ENCODE measurements at places on chromosomes 1 and 21.
A peak's percentile ranks its signal among the peaks of the same experiment; 100 is the strongest.

DNA sequence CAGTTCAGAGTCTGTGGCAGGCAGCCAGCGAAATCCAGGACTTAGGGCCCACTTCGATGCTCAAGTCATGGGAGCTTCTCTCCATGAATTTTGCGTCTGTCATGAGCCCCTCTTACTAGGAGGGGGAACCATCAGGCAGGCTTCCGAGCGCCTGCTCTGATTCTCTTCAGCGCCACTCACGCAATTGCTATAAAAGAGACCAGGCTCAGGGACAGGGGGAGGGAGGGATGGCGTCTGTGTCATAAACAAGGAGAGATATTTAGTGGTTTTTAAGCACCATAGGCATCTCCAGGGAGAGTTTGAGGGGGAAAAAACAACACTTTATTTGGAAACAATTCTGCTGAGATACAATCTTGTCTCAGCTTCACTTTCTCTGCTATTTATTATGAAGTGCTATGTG lies 60.6 kb downstream of the NAV1 start:
- peak; percentile 67 for DNase-seq

DNA sequence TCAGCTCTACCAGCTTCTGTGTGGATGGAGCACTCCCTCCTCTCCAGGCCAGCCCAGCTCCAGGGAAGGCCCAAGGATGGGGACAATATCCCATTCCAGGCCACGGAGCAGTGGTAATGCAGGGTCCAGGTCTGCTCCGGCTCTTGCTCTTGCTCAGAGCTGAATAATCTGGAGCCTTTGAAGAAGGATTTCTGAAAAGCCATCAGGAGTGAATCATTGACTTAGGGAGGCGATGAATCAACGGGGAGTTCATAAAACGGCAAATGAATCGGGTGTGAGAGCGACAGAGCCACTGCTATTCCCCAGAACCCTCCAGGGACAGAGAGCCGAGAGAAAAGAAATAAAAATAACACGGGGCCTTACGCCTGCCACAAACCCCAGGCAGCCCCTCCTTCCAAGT lies 7.7 kb downstream of the POU3F1 start:
- peak; percentile 56 for DNase-seq

GRCh38 chr1:240001177-240001740 lies 90.4 kb upstream of the FMN2 start:
- DNase-seq, result no peak

DNA sequence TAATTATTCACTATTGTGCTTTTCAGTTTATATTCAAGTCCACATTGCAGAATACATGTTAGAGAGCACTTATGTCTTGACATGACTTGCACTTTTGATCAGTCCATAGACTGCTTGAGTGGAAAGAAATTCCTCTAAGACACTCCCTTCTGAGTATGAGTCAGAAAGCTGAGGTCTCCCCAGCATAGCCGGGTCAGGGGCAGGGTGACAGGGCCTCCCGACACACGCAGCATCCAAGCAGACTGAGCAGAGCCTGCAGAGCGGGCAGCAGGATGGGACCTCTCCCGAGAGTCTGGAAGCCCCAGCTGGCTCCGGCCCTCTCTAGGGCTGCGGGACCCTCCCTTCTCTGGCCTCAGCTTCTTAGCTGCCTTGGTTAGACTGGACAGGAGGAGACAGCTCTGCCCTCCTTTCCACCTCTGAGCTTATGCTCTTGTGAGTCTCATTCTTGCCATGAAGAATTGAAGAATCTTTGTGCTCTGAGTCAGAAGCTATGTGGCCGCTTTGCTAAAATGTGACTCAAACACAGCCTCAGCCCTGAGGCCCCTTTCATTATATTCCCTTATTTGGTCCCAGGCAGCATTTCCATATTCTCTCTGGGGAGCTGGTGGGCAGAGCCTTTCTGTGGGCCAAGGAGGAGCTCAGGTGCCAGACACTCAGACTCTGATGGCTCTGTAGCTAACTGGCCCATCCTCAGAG lies 11.2 kb upstream of the CAPN2 start:
- DNase-seq, result peak; percentile 96

- no peak for DNase-seq
These were observed 6.7 kb downstream of the SYCP1 start for GRCh38 chr1:114861384-114861783.

GRCh38 chr1:16906873-16907272 lies 11.1 kb downstream of the RNU1-2 start:
- no peak for DNase-seq

DNA sequence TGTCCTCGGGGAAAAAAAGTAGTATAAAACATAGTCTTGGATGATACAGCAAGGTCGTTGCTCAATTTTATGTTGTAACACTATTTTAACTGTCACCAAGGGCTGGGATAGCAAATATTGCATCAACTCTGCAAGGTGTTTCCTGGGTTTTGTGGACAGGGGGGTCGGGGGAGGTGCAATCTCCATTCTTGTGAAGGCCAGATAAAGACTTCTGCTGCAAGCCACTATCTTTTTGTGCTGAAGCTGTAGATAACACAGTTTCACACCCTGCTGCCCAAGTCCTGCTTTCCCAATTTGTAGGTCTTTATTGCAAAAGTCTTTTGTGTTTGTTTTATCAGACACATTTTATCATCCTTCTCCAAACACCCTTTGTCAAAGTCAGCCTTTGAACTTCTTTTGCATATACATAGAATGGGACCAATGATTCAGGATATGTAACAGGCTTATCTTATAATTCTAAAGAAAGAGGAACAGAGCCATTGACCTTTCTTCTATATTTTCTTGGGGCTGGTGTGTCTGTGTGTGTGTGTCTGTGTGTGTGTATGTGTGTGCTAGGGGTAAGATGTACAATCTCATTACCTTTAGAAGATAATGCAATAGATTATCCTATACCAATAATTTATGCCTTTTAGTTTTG lies 140.6 kb downstream of the RUNX1 start:
- DNase-seq, result peak; percentile 68

- DNase-seq, result peak; percentile 5
These were observed 67.2 kb upstream of the FOXD3 start for GRCh38 chr1:63255153-63255552.

DNA sequence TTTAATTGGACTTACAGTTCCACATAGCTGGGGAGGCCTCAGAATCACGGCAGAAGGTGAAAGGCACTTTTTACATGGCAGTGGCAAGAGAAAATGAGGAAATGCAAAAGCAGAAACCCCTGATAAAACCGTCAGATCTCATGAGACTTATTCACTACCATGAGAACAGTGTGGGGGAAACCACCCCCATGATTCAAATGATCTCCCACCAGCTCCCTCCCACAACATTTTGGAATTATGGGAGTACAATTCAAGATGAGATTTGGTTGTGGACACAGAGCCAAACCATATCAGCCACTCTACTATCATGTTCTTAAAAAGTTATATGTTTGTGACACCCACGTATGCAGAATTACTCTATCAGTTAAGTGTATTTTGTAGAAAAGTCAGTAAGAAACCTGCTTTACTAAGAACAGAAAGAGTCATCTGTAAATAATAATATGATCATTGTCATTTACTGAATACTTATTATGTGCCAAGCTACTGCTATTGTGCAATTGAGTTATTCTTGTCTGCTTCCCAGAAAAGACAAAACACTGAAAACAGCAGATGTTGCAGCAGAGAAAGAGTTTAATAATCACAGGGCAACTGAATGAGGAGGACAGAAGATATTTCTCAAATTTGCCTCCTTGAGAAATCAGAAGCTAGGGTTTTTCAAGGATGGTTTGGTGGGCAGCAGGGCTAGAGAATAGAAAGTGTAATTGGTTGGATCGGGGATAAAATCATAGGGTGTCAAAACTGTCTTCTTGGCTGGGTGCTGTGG lies 207.7 kb upstream of the FGGY start:
- DNase-seq, result peak; percentile 59

DNA sequence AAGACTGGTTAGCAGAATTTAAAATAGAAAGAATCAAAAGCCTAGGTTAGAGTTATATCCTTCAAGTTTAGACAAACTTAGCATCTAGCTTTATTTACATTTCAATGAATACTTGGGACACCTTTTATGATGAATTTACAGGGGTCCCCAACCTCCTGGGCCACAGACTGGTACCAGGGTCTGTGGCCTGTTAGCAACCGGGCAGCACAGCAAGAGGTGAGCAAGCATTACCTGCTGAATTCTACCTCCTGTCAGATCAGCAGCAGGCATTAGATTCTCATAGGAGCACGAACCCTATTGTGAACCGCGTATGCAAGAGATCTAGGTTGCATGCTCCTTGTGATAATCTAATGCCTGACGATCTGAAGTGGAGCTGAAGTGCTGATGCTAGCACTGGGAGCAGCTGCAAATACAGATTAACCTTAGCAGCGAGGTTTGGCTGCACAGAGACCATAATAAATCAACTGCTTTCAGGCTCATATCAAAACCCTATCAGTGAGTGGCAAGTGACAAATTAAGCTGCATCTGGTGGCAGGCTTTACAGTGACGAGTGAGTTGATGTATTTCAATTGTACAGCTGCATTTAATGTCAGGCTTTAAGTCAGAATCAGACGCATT lies 82.0 kb downstream of the UCHL5 start:
- no peak for DNase-seq

Measured in AG10803 (cell line).